HTR-8/SVneo (cell line): ENCODE measurements at places on chromosomes 4 and X.

DNA sequence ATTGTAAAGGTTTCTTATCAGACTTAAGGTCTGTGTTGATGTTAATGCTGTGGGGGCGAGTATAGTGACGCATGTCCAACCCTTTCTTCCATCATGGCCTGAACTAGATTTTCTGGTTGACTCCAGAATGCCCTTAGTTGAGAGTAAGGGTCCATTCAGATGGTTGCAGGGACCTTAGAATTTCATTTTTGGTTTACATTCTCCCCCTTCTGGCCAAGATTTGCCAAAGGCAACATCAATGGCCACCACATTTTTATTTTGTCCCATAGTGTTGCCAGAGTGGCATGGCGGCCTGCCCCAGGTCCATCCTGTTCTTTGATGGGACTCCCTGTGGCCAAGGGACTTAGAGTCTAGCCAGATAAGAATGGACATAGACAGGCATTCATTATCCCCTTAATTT lies 368.5 kb downstream of the GPM6A start:
- DNase-seq = no peak

GRCh38 chr4:1310796-1311631 lies 21.3 kb downstream of the MAEA start:
- no peak for DNase-seq

GRCh38 chr4:8528713-8529112 lies 51.5 kb upstream of the GPR78 start:
- DNase-seq = no peak

DNA sequence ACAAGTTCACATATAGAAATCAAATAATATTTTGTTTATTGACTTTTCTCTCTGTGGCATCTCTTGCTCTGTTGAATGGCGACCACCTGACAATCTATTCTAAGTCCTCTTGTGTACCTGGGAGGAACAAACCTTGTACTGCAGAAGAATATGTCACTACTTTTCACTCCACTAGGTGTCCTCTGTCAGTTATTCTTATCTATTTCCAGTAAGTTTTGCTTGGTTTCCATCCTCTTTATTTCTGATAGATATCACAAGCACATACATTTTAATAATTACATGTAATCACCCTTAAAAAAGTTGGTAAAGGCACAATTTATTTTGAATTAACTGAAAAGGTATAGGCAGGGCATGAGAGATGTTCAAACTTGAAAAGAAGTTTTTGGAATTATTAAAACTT lies 238.4 kb downstream of the SNCA start:
- no peak for DNase-seq

GRCh38 chr4:109065006-109065405 lies 237.5 kb downstream of the COL25A1 start:
- DNase-seq = no peak

DNA sequence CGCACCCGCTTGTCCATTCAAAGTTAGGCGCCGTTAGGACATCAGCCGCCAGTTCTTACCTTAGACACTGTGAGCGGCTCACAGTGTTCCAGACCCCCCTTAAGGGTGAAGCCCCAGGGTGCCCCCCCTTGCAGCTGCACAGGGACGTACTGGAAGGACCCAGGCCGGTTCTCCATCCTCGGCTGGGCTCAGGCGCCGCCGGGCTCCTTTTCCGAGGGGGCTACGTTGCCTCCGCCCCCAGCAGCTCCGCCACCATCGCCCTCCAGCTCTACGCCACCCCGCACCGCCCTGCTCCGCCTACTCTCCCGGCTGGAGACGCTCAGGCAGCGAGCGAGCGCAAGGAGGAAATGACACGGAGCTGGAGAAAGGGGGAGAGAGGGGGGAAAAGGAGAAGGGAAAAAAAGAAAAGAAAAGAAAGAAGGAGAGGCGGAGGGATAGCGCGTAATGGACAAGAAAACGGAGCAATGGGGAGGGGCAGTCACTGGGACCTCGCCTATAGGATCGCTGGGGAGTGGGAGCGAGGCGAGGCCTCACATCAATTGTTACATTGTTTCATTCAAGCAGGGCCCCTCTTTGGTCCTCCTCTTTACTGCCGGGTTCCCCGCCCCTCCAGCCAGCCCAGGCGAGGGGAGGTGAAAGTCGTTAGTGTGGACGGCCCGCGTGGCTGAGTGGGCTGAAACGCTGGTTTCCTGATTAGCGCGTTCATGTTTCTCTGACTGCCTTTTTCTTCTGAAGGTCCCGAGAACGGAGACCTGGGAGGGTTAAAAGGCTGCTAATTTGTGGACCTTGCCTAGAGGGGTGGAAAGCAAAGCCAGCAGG lies at the start of gene SHROOM4:
TSS of gene SHROOM4 (minus strand) at position 352 of the 819 bp plus-strand sequence. CDS start at position 176, 176 bp downstream.
- DNase-seq = no peak

DNA sequence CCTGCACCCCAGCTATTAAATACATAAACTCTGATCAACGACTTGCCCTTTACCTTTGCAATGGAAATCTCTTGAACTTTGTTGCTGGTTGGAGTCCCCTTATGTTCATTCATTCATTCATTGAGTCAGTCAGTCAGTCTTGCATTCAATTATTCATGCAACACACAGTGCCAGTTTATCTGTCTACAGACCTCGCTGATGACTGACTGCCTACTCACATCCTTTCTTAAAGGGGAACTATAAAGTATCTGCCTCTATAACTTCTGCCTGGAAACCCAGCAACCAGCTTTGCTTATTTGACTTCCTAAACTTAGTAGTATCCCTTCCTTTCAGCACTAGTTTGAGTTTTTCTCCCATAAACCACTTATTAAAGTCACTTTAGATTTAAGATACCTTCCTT lies 620.8 kb upstream of the ADGRL3 start:
- DNase-seq = no peak

DNA sequence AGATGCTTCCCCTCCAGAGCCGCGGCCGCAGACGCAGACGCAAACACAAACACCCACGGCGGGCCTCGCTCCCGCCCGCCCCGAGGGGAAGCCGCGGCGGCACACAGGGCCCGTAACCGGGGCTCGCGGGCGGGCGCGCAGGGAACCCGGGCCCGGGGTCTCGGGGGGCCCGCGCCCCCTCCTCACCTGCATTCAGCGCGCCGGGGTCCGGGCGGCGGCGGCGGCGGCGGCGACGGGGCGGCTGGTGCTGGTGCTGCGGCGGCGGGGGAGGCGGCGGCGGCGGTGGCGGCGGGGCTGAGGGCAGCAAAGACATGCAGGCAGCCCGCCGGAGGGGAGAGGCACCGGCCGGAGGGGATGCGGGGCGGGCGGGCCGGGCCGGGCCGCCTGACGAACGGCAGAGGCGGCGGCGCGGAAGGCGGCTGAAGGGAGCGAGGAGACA lies 255 bp upstream of the CNOT6L start:
- DNase-seq = no peak

- no peak for DNase-seq
Observed at GRCh38 chrX:153865321-153865580, 20.7 kb downstream of the L1CAM start.

- DNase-seq = no peak
Observed at GRCh38 chr4:135354876-135355275, 1153.3 kb upstream of the PABPC4L start.

DNA sequence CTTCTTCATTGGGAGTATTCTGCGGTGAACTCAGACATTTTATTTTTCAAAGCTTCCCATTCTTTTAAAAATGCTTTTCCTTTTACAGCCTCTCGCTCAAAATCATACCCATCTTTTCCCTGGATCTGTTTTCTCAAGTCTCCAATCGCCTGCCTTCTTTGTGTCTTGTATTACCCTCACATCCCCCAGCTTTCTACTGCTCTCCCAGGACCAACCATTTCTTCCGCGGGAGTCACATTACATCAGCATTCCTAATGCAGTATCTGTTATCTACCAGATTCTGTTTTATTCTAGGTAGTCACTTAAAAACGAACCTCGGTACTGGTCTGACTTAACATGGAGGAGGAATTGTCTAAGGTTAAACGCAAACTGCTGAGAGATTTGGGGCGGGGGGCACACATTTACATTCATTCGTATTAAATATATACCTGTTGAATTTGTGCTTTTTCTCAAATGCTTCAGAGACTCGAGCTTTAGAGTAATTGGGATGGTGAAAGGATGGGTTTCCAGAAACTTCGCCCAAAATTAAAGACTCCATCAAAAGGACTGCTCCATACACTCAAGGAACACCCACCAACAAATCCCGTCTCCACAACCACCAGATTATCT lies 493 bp upstream of the UCHL1 start:
- DNase-seq = peak; percentile 33

DNA sequence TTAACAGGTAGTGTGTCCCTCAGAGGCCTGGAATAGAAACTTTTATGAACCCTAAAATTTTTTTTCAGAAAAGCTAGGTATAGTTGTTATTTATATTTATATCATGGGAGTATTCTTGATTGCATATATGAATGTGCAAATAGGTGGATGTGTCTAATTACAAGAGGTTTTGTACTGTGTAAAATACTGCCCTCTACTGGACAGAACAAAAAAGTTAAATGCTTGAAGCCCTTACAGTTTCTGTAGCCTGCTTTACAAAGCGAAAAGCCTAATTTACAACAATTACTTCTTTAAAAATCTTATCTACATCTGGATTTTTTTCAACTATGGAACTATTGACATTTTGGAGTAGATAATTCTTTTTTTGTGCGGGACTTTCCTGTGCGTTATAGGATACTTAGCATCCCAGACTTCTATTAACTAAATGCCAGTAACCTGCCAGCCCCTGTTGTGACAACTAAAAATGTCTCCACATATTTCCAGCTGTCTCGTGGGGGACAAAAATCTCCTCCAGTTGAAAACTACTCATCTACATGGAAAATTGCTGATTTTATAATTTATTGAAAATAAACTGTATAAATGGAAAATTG lies 35.1 kb downstream of the ENPEP start:
- DNase-seq = peak; percentile 37

DNA sequence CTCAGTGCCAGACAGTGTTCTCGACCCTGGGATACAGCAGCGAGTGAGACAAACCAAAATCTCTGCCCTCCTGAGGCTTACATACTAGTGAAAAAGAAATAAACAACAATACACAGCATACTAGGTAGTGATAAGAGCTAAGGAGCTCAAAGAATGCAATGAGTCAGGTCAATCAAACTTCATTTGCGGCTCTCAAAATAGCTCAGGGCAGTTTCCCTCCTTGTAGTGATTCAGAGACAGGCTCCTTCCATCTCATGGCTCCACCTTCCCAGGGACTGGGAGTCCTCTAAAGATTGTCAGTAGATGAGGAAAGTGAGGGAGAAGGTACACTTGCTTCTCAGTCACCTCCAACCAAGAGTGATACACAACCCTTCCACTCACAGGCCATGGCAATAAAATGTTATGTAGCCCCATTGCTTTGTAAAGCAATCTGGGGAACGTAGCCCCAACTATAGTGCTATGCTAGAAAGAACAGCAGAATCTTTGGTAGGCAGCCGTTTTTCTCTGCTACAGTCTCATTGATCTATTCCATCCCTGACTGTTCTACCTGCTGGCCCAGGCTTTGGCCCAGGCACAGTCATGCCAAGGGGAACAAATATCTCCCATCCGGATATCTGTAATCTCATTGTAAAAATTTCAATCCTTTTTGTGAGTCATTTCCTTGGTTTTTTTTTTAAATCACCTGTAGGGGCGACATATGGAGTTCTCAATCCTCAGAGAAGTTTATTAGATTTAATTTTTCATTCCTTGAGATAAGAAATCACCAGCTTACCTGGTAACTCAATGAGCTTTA lies 183.1 kb upstream of the S100G start:
- peak; percentile 49 for DNase-seq

DNA sequence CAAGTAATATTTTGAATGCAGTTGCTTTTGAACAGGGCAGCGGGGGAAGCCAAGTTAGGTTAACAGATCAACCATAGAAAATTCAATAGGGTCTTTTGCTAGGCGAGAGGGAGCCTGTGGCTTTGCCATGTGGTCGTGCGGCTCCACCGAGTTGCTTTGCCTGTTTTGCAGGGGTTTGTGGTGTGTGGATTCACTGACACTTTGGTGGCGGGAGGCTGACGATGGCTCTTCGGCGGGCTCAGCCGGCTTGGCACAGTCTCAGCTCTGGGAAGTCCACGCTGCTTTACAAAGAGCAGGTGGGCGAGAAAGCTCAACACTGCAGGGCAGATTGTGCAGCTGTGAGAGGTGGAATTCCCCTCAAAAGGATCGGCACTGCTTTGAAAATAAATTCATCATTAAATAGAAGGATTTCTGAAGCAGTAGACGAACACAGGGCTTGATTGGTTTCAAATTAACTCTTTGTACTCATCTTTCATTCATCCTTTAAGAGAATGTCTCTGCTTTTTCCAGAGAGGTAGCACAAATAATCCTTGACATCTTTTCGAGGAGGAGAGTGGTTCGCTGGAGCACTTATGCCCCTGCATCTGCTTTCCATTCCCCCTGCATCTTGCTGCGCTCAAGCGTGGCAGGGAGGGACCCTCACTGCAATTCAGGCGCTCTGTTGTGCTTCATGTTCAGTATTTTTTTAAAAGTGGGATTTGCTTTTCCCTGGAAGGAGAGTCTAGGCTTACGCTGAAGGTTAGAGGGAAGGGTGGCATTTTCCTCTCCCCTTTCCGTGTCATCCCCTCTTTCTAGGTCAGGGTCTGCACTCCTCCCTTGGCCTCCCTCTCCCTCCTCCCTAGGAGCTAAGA lies 201.8 kb upstream of the LEF1 start:
- no peak for DNase-seq

DNA sequence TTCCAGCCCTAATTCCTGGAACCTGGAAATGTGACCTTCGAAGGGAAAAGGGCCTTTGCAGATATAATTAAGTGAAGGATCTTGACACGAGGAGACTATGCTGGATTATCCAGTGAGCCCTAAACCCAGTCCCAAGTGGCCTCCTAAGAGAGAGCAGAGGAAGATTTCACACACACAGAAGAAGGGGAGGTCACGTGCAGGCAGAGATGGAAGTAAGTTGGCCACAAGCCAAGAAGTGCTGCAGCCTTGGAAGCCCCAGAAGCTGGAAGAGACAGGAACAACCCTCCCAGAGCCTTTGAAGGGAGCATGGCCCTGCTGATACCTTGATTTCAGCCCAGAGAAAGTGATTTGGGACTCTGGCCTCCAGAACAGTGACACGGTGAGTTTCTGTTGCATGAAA lies 51.9 kb downstream of the EVC2 start:
- no peak for DNase-seq

GRCh38 chr4:38752372-38752940 lies 30.3 kb downstream of the TLR10 start:
- DNase-seq = no peak

DNA sequence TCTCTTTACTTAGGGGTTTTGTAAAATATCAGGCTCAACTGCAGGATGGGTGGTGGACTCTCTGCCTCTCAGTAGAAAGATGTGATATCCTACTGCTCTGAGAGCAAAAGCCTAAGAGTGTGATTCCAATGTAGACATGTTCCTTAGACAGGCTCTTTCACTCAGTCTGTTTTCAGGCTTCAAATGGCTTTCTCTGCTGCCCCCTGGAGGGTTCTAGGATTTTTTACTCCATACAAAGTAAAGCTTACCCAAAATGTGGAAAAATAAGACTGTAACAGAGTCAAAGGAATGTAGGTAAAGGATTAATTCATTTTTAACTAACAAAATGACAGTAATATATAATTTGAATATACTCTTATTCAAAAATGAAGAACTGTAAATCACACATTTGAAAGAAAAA lies 32.1 kb downstream of the ZGRF1 start:
- DNase-seq = peak; percentile 41

DNA sequence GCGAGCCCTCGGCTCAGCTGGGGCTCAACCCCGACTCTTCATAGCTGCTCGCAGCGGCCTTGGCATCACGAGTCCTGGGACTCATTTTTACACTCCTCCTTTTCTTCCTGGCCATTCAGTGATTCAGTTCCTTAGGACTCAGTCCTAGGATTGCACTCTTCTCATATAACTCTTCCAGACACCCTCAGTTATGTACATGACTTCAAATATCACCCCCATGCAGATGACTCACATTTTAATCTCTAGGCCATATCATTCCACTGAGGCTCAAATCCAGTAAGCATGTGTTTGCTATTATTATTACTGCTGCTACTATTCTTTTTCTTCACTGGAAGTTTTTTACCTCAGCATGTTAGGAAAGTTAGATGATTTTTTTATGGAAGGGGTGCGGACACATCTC lies 14.4 kb downstream of the ITGB1BP2 start:
- peak; percentile 56 for DNase-seq
